ENCODE measurements at places on chromosomes 7 and 10. TPM values are rescaled to one million over a fixed set of nuclear protein-coding genes. Genes with fewer than 3 reads are reported as not detected.

The PAX4 gene
- not detected for total RNA-seq

The EN2 gene
- total RNA-seq = not detected

The SVIL gene
- 29.8 TPM for total RNA-seq

The SSC4D gene
- total RNA-seq = 0.79 TPM

The NSMCE4A gene
- 75.6 TPM for total RNA-seq

The C7orf33 gene
- not detected for total RNA-seq

The BTBD16 gene
- total RNA-seq = not detected

The LRRC27 gene
- total RNA-seq = 4.0 TPM

The STN1 gene
- total RNA-seq = 30.9 TPM

The FGFBP3 gene
- total RNA-seq = 0.33 TPM

The FKBP6 gene
- total RNA-seq = not detected

The MMD2 gene
- total RNA-seq = not detected

The ASB13 gene
- total RNA-seq = 16.9 TPM

The TFEC gene
- total RNA-seq = 8.3 TPM

The TIMM23 gene
- 112 TPM for total RNA-seq

The PLAC9 gene
- 1.7 TPM for total RNA-seq

The COBL gene
- total RNA-seq = not detected

The CALHM1 gene
- not detected for total RNA-seq

The CHCHD3 gene
- total RNA-seq = 63.8 TPM

The FAS gene
- total RNA-seq = 16.6 TPM

The HTR5A gene
- total RNA-seq = not detected

All from mammary microvascular endothelial cell (primary cell).